ENCODE measurements at places on chromosomes 6 and 20.
A peak's percentile ranks its signal among the peaks of the same experiment; 100 is the strongest.

GRCh38 chr6:42715871-42716270, 6.5 kb downstream of the PRPH2 start:
- no peak for DNase-seq

DNA sequence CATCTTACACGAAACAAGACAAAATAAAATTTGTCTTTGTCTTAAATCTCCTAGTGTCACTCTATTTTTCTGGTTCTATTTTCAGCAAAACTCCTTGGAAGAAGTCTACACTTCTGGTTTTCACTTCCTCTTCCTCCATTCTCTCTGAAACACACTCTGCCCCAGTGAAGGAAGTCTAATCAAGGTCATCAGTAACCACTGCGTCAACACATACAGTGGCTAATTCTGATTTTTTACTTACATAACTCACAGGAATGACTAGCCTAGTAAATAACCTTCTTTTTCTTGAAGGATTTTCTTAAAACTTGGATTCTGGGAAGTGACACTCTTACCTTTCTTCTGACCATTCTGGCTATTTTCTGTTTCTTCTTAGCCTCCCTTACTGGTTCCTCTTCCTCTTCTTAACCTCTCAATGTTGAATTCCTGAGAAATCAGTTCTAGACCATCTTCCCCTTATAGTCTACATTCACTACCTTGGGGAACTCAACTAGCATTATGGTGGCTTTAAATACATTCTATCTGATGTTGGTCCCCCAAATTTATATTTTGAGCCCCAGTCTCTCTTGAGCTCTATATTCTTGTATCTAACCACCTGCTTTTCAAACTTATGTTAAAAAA, 37.5 kb downstream of the AIG1 start:
- peak; percentile 14 for DNase-seq

- no peak for DNase-seq
Measured at GRCh38 chr6:134619077-134619476, 301.2 kb upstream of the SGK1 start.

GRCh38 chr6:75158176-75158575, 47.7 kb downstream of the COL12A1 start:
- no peak for DNase-seq

DNA sequence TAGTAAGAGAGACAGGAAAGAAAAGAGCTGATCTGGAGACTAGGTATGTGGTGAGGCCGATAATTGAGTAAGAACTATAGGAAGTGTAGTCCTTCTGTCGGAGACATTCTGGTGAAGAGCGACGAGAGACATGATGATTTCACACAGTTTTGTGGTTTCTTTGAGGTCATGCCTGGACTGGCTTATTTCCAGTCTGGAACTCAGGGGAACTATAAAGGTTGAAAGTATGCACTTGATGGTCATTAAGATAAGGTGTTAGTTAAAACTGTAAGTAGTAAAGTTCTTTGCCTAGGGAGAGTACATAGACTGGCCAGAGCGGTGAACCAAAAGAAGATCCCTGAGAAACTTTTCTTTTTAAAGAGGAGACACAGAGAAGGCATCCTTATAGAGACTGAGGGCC, 68.8 kb downstream of the RFX6 start:
- peak; percentile 59 for DNase-seq

- no peak for DNase-seq
Measured at GRCh38 chr6:98308564-98308963, 525.8 kb upstream of the POU3F2 start.

DNA sequence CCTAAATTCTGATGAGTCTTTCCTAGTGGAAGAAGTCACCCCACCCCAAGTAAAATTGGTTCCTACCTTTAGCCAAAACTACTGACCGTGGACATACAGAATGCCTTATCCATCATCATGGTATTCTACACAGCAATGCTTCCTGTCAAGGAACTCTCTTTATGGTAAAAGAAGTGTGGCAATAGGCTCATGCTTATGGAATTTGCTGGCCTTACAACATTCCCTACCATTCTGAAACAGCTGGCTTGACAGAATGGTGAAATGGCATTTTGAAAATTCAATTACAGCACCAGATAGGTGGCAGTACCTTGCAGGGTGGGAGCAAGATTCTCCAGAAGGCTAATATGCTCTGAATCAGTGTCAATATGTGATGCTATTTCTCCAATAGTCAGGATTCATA, 41.8 kb upstream of the BACH2 start:
- DNase-seq, result no peak

GRCh38 chr6:138891255-138891986, 95.5 kb downstream of the ECT2L start:
- no peak for DNase-seq

- DNase-seq, result no peak
Measured at GRCh38 chr20:45649312-45649863, 18.3 kb upstream of the WFDC9 start.

DNA sequence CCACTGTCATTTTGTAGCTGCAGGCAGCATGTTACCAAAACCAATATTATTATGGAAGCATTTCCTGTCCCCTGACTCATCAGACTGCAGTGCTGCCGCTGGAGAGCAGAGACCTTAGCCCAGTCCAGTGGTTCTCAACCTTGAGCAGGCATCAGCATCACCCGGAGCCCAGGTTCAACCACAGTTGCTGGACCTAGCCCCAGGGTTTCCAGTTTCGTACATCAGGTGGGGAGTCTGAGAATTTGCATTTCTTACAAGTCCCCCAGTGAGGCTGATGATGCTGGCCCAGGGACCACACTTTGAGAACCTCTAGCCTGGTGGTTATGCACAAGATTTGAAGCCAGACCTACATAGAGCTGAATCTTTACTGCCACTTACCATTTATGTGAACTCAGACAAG, 47.3 kb downstream of the LY86 start:
- DNase-seq, result no peak

DNA sequence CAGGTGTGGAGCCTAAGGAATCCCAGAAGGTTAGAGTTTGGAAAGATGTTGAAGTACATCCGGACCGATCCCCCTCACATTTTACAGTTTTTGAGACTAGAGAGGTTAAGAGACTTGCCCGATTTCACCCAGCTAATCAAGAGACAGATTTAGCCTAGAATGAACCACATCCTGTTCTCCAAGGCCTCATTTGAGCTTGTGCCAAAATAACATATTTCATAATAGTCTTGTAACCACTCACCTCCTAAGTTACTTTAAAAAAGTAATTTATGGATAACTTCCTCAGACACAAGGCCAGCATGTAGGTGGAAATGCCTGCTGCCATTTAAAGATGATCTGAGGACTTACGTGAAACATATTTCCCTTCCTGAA, 39.8 kb upstream of the ARHGAP18 start:
- no peak for DNase-seq

DNA sequence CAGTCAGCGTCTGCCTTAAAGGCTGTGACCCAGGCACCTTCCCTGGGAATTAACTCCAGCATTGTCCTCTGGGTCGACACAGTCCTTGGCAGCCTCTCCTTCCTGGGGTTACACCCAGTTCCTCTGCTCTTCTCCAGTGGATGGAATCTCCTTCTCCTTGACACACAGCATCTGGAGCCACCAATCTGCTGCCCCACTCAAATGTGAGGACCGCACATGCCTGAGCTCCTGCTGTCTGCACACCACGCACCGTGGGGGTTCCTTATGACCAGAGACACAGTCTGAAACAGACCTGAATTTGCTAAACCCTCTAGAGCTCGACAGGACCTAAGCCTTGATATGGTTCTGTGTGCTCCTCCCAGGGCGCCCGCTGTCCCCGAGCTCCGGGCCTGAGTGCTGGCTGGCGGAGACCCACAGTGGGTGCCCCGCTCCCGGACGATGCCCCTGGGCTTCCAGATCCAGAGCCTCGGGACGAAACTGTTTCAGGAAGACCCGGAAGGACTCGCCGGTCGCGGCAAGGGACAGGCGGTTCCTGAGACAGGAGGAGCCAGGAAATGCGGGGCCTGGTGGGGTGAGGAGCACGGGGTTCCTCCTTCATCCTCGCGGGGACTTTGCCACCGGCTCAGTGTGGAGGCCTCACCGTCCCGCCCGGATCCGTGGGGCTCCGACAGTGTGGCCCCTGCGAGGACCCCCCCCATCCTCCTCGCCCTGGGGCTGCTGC, 2.5 kb upstream of the RAET1G start:
- peak; percentile 9 for DNase-seq

DNA sequence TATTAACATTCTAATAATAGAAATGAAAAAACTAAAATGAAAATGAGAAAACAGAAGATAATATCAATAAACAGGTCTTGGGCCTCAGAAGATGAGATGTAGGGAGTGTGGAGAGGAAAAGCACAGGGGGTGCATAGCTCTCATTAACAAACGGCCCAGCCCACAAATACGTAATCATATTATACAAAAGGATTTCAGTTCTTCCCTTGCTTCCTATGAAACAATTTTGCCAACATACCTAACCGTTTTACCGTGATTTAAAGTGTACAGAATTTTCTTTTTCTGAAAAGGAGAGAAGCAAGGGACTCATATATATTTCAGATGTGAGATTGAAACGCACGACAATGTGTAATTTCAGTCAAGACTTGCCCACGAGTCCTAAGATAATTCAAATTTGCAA, 136.0 kb downstream of the HFE start:
- DNase-seq, result no peak

DNA sequence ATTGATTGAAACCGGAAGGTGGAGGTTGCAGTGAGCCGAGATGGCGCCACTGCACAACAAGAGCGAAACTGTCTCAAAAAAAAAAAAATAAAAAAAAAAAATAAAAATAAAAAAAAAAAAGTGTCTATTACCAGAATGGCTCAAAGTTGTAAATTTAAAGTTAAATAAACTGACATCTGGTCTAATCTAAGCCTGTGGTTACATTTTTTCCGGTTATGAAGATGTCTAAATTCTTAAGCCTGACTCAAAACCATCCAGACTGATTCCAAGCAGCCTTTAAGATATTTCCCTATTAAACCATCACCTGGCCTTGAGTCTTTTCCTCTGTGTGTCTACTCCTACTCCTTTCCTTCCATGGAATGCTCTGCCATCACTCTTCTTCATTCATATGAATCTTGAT, 371.7 kb upstream of the RUNX2 start:
- no peak for DNase-seq

DNA sequence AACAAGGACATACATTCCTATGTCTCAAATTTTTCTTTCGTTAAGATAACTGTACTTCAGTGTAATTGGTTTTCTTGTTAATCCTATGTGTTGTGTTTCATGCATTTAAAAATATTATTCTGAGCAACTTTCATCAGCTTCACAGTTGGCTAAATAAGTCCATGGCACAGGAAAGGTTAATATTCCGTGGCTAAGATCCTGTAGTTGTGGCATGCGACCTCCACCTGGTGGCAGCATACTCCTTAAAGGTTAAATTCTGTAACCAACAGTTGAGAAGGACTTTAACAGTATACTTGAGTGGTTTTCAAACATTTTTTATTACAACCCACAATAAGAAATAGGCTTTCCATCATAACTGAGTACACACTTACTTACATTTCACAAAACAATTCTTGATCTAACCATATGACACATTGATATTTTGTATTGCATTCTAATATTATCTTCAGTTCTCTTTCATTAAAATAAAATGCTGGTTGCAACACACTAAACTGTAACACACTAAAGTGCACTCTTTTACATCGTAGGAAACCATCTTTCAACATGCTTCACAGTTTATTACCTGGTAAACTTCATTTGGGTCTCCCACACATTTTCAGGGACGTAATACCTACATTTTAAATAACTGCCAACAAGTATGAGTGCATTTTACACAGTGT, 118.3 kb downstream of the SLX4IP start:
- peak; percentile 84 for DNase-seq

DNA sequence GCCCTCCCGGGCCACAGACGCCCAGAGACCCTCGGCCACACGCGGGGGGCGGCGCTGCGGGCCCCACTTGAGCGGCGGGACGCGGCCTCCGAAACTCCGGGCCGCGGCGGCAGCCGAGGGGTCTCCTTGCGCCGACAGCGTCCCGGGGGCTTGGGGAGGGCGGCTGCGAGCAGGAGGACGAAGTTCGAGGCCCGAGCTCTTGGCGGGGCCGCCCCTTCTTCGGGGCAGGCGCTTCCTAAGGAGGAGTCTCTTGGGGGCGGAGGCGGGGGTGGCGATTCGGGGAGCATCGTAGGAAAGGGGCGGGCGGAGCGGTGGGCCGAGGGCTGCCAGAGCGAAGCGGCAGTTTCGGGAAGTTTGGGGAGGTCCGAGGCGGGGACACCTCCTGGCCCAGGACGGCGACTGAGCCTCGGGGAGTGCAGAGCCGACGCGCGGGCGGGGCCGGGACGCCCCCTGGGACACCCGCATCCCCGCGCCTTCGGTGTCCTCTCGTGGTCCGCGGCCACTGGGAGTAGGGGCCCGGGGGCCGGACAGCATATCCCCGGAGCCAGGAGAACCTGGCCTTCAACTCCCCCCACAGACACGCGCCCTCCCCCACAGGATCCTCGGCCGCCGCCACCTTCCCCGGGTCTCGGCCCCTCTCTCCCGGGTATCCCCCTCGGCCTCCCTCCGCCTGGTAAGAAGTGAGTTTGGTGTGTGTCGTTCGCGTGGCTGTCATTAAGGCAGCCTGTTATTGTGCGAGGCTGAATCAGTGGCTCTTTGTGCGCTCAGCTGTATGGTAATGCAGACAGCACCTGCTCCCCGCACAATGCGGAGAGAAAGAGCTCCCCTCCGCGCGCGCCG, 613 bp upstream of the DLL1 start:
- DNase-seq, result no peak

GRCh38 chr20:49888212-49889000, 26.9 kb downstream of the SPATA2 start:
- DNase-seq, result peak; percentile 88

- no peak for DNase-seq
Measured at GRCh38 chr6:44190715-44191114, 26.0 kb upstream of the MYMX start.

DNA sequence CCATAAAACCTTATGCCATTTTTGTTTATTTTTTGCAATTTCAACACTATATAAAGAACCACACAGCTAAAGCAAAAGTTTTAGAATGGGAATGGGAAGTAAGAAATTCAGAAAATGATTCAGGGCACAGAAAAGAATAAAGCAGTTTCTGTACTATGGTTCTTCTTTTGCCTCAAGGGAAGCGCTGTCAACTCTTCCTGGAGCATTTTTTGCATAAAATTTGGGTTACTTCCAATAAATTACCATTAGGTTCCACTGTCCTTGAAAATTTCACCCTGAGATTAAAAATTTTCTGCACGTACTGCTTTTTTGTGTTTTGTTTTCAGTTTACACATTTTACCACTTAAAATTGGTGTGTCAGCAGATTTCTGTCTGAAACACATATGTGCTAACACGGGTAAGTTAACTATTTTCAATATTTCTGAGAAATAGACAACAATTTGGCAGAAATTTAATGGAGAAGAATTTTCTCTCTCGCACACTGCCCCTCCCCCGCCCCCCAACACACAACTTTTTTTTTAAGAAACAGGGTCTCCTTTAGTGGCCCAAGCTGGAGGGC, 79.6 kb downstream of the ADAT2 start:
- DNase-seq, result no peak

- no peak for DNase-seq
Measured at GRCh38 chr6:36301085-36301658, 31.3 kb downstream of the PNPLA1 start.

- DNase-seq, result no peak
Measured at GRCh38 chr20:23178806-23179205, 92.7 kb upstream of the CD93 start.
